A549 treated with GW870086 at 1 μM for 4 hours (cell line): ENCODE measurements at places on chromosomes 4 and X. TPM values are rescaled to one million over a fixed set of nuclear protein-coding genes. Genes with fewer than 3 reads are reported as not detected.

Gene PTCHD1
- 0.01 TPM in 1 of 5 replicates, not detected in the others for total RNA-seq

Gene RIBC1
- 0.57 to 1.3 TPM (median 0.78 TPM) in 5 replicates for total RNA-seq

Gene PRDM8
- total RNA-seq, result 0.17 to 0.27 TPM (median 0.21 TPM) in 5 replicates

Gene XAGE1A
- total RNA-seq, result 13.4 to 38.8 TPM (median 19.6 TPM) in 3 of 5 replicates, not detected in the others
